ENCODE measurements at places on chromosomes 12 and 14.

DNA sequence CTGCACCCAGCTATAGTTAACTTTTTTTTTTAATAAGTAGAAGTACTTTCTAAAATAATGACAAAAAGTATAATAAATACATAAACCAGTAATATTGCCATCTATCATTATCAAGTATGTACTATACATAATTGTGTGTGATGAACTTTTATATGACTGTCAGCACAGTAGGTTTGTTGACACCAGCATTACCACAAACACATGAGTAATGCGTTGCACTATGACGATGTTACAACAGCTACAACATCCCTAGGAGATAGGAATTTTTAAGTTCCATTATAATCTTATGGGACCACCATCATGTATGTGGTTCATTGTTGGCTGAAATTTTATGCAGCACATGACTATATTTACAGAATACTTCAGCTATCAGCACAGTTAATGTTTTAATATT lies 62.9 kb upstream of the VSX2 start:
- DNase-seq: no peak

GRCh38 chr14:81927070-81927469 lies 393.4 kb upstream of the SEL1L start:
- no peak for DNase-seq

DNA sequence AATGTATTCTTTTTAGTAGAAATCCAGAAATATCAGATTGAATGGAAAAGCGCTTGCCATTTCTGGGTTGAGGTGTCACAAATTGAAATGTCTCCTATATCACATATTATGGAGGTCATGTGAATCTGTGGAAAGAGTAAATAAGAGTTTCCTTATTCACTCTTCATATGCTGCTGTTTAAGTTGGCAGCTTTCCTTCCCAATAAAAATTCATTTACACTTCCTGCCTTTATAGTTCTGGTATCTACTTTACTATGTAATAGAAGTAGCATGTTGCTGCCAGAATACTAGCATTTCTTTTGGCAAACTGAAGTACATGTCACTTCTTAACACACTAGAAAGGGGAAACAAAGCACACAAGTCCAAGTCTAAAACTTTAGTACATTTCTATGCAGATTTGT lies 60.8 kb downstream of the SDR9C7 start:
- no peak for DNase-seq

DNA sequence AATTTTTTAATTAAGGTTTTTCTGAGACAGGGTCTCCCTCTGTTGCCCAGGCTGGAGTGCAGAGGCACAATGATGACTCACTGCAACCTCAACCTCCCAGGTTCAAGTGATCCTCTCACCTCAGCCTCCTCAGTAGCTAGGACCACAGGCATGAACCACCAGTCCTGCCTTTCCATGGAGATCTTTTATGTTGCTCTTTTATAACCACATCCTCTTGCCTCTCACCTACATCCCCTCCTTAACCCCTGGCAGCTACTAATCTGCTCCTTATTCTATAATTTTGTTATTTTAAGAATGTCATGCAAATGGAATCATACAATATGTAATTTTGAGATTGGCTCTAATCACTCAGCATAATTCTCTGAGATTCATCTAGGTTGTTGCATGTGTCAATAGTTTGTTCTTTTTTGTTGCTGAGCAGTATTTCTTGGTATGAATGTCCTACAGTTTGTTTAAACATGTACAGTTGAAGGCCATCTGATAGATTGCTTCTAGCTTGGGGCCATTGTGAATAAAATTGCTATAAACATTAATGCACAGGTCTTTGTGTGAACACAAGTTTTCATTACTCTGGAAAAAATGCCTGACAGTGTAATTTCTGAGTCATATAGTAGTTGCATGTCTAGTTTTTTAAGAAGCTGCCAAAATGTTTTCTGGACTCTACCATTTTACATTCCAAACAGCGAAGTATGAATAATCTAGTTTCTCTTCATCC lies 249.2 kb upstream of the AMIGO2 start:
- DNase-seq: no peak

GRCh38 chr12:6821591-6822425 lies at the start of gene GPR162:
TSS of gene GPR162 (plus strand) at chr12:6821821. CDS start at chr12:6823899, 2,078 bp downstream.
- no peak for DNase-seq

DNA sequence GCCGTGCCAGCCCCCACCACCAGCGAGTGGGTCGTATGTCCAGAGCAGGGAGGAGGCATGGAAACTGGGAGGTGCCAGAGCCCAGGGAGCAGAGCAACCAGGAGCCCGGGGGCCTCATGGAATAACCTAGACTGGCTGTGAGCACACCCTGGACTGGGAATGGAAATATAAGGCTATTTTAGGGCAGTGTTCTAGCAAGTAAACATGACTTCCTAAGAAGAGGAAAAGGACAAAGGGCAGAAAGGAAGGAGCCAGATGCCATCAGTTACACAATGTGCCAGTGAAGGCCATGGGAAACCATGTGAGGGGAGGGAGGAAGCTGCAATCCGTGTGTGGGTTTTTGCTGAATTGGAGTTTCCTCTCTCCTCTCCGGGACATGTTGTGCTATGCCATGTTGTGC lies 18.7 kb upstream of the CPM start:
- no peak for DNase-seq
